CD8-positive, alpha-beta memory T cell (primary cell): ENCODE measurements at places on chromosomes 2 and 18.

DNA sequence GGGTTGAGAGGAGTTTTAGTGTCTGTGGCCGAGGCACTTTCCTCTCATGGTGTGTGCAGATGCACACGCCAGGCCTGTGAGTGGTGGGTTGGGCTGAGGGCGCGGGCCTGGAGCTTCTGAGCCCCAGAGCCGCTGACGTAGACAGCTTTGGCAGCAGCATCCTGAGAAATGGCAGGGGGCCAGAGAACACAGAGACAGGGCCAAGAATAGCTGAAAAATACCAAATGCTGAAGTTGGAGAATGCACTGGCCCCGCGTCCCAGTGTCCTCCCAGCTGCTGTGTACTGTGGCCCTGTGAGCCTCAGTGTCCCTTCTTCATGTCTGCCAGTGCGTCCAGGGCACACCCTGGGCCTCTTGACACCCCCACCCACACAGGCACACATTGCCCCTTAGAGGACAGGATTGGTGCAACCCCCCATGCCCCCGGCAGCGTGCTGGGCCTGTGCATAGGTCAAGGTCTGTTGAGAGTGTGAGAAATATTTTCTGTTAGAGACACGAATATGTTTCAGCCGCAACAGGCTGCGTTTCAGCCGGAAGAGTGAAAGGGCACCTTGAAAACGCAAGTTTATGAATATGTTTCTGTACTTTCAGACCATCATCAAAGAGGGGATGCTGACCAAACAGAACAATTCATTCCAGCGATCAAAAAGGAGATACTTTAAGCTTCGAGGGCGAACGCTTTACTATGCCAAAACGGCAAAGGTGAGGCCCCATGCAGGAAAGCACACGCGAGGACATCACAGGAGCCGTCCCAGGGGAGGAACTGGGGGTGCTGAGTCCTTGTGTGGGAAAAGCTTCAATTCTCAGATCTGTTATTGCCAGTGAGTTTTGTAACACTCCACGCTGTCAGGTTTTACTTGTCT, 33.6 kb downstream of the DGKD start:
- peaks cover 6% of the 10 kb centered on the region for H3K36me3 ChIP-seq
- DNase-seq: peak; percentile 59
- no peak overlapping the region for H3K4me3 ChIP-seq
- peaks cover 48% of the 10 kb centered on the region for H3K4me1 ChIP-seq
- no peak overlapping the region for H3K27ac ChIP-seq
- H3K27me3 ChIP-seq: no peaks in the 10 kb centered on the region

DNA sequence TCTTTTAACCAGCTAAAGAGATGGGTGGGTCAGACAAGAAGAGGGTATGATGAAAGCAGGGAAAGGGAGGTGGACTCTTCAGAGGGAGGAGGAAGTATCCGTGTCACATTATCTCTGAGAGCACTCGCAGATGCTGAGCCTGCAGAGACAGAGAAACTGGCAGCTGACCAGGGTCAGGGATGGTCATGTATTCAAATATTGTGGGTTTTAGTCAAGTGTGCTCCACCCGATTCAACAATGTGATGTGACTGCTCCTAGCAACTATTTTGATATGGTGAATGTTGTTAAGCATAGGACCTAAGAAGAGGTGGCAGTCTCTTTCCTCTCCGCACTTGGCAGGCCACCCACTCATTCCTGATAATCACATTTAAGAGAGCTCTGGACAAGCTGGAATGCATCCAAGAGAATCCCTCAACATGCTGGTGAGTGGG, 1.3 kb upstream of the CLIP4 start:
- no peak overlapping the region for H3K27ac ChIP-seq
- peaks cover 27% of the 10 kb centered on the region for H3K4me1 ChIP-seq
- H3K27me3 ChIP-seq: no peaks in the 10 kb centered on the region
- H3K4me3 ChIP-seq: no peak overlapping the region
- no peak for DNase-seq

DNA sequence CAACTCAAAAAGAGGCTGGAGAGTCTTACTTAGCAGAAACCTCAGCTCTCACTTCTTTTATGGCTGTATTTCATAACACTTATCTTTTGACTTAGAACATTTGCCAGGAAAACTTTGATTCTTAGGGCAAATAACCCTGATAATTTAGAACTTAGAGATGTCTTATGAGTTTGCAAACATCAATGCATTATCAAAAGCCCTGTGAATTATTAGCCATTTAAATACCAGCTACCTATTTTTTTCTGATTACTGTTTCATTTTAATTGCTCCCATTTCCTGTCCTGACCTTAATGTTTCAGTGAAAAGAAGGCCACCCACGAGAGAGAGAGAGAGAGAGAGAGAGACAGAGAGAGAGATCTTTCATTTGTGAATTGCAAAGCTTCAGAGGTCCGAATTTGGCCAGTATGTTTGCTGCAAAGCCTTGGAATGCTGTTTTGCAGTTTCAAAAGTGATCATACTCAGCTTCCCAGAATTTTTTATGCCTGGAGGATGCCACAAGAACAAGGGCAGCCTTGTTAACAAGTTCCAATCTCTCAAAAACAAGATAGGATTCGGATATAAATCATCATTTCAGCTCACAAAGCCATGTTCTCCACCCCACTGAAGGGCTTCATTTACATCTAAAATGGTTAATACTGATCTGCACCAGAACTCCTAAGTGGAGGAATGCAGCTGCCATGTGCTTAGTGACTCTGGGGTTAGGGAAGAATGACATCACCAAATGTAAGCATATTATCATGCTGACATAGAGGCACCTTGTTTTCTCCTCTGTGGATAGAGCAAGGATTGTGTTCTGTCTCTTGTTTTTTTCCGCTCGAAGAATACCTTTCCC, 478.2 kb downstream of the ARHGAP15 start:
- H3K27me3 ChIP-seq: no peaks in the 10 kb centered on the region
- H3K36me3 ChIP-seq: no peaks in the 10 kb centered on the region
- no peak overlapping the region for H3K27ac ChIP-seq
- H3K4me3 ChIP-seq: no peak overlapping the region

DNA sequence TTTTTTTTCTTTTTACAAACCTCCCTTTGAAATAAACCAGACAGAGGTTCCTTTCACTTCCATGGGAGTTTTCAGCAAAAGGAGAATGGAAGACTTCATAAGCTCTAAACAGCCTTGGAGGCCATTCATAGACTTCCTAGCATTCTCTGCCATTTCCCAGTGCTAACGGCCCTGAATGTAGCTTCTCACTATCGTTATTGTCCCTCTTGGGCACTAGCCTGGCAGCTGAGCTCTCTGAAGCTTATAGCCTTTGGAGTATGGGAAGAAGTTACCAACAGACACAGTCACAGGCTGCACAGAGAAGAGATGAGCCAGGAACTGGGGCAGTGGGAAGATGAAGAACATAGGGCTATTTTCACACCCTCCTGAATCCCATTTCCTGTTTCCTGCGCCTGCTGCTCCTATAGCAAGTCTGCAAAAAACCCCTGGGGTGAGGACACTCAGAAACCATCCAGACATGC, 29.1 kb upstream of the EPC2 start:
- H3K4me3 ChIP-seq: no peak overlapping the region
- H3K27ac ChIP-seq: no peak overlapping the region
- no peaks in the 10 kb centered on the region for H3K36me3 ChIP-seq
- DNase-seq: no peak

- H3K4me3 ChIP-seq: no peak overlapping the region
- no peak overlapping the region for H3K27ac ChIP-seq
- H3K4me1 ChIP-seq: no peaks in the 10 kb centered on the region
- no peaks in the 10 kb centered on the region for H3K27me3 ChIP-seq
- DNase-seq: no peak
These were observed 118.3 kb downstream of the MAP3K20 start for GRCh38 chr2:173193925-173194324.

GRCh38 chr18:62576845-62577512, 54.2 kb downstream of the ZCCHC2 start:
- no peak for DNase-seq
- H3K4me3 ChIP-seq: no peak overlapping the region
- no peaks in the 10 kb centered on the region for H3K4me1 ChIP-seq
- no peaks in the 10 kb centered on the region for H3K27me3 ChIP-seq
- H3K27ac ChIP-seq: no peak overlapping the region
- H3K36me3 ChIP-seq: peaks cover 37% of the 10 kb centered on the region
